ENCODE measurements at places on chromosomes 12 and 14.
A peak's percentile ranks its signal among the peaks of the same experiment; 100 is the strongest.

DNA sequence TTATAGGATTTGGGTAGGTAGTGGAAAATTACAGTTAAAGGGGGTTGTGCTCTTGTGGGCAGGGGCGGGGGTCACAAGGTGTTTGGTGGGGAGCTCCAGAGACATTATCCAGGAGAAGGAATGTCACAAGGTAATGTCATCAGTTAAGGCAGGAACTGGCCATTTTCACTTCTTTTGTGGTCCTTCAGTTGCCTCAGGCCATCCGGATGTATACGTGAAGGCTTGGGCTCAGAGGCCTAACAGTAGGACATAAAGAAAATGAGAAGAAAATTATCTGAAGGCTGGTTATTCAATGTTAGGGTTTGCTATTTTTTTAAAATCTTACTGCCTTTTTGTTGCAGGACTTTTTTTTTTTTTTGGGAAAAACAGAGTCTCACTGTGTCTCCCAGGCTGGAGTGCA, 2.5 kb upstream of the PSEN1 start:
- DNase-seq, result no peak

DNA sequence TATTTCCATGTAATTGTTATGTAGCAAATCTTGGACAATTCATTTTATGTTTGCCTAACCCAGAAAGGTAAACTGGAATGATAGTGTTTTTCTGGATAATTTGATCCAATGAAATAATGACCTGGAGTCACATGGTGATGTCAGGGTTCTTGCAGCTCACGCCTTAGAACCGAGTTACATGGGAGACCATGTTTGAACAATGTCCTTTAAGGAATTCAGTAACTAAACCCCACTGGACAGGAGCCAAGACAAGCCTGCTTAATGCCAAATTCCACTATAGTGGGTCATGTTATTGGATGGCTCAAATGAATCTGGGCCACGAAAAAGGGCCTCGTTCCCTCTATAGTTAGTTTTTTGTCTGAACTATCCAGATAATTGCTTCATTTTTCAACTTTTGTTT, 255.8 kb upstream of the HMGA2 start:
- no peak for DNase-seq

- DNase-seq, result no peak
Measured at GRCh38 chr12:12562016-12562483, 613 bp downstream of the DUSP16 start.

- peak; percentile 41 for DNase-seq
Measured at GRCh38 chr14:30874120-30874998, at the start of gene COCH. Gene COCH, plus strand, starts transcription at chr14:30874559. Its CDS starts 380 bp downstream, at chr14:30874939.

GRCh38 chr12:52080403-52081251, 1.1 kb downstream of the SMIM41 start:
- no peak for DNase-seq

DNA sequence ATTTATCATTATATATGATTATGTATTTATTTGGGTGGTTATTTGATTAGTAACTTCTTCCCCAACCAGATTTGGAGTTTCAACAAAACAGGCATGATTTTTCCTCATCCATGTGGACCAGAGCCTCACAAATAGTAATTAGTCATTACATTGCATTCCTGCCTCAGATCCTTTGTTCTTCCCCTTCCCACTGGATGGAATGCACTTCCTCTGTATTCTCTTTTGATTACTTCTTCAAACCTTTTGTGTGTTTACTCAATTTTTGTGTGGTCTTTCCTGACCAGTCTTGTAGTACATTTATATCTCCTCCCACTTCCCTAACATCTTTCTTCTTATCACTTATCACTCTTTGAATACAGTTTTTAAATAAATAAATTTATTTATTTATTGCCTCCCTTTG, 15.5 kb downstream of the SYT1 start:
- no peak for DNase-seq

DNA sequence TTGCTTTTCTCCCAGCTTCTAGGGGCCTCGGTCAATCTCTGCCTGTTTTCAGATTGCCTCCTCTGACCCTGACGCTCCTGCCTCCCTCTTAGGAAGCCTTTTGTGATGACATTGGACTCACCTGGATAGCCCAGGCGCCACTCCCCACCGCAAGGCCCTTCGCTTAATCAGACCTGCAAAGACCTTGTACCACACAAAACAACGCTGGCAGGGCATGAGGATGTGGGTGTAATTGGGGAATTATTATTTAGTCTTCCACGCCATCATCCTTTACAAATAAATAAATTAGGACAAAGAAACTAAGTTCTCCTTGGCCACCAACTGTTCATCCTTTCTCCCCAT, 7.7 kb upstream of the VPS37B start:
- no peak for DNase-seq

- DNase-seq, result no peak
Measured at GRCh38 chr12:92971859-92972524, 42.9 kb upstream of the EEA1 start.

GRCh38 chr14:40414386-40414785, 982.2 kb upstream of the FBXO33 start:
- DNase-seq, result no peak

All from bone marrow (tissue), 2 donors.